SK-N-SH treated with all-trans-retinoic acid at 6 μM for 48 hours (cell line): ENCODE measurements at places on chromosomes 11 and 22.

DNA sequence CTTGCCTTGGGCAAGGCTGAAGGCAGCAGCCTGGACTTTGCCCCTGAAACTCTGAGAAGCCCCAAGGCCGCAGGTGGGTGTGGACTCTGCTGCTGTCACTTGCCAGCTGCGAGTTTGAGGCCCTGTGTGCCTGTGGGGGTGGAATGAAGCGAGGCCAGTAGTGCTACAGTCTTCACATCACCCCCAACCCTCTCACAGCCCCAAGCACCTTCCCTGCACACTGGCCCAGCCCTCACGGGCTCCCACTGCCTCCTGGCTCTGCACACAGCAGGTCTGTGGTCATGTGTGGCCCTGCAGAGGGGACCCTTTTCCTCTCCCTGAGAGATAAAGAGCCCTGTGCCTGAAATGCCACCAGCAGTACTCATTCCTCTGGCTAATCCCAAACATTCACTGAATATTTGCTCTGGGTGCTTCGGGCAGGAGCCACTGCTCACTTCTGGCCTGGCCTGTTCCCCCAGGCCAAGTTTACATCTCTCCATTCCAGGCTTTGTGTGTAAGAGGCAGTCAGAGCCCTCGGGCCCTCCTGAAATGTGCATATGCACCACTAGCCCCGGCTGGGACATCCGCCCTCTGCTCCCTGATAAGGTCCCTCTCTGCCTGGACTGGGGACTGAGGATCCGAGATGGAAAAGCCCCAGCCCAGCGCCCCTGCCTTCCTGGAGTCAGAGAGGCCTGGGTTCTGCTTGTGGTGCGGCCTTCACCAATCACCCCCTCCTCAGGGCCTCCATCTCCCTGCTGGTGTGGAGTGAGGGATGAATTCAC, 17.7 kb downstream of the MGAT3 start:
- no peak for ATAC-seq

GRCh38 chr11:1879342-1879940, 12.3 kb downstream of the PRR33 start:
- no peak for ATAC-seq

DNA sequence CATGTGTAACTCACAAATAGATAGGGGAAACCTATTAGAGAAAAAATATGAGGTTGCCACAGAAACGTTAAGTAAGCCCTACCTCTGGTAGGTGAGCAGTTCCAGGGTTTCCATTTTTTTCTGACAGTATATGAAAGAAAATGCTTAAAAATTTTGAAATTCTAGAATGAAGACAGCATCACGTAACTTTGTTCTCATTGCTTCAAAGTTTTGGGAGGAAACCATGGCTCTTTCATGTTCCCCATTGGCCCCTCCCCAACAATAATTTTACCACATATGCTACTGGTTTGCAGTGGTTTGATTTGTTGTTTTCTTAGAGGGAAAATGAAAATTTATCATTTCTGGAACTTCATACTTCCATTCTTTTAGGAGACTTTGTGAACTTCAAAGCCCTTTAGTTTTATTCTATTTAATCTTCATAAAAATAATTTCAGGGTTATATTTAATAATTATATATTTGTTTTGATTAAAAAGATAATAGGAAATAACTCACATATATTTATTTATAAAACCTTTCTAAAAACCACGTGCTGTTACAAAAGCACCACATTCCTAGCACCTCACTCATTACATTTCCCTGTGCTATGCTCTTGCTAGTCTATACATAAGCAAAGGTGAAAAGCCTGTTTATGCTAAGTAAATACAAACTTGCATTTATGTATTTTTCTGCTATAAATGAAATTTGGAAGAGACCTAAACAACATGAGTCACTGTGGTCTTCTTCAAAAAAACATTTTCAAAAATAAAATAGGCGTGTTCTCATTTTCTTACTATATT, 113.4 kb downstream of the CASP12 start:
- no peak for ATAC-seq

GRCh38 chr22:43305806-43306205, 37.4 kb downstream of the SCUBE1 start:
- no peak for ATAC-seq

- ATAC-seq, result no peak
Observed at GRCh38 chr11:29627541-29627940, 389.3 kb downstream of the KCNA4 start.

DNA sequence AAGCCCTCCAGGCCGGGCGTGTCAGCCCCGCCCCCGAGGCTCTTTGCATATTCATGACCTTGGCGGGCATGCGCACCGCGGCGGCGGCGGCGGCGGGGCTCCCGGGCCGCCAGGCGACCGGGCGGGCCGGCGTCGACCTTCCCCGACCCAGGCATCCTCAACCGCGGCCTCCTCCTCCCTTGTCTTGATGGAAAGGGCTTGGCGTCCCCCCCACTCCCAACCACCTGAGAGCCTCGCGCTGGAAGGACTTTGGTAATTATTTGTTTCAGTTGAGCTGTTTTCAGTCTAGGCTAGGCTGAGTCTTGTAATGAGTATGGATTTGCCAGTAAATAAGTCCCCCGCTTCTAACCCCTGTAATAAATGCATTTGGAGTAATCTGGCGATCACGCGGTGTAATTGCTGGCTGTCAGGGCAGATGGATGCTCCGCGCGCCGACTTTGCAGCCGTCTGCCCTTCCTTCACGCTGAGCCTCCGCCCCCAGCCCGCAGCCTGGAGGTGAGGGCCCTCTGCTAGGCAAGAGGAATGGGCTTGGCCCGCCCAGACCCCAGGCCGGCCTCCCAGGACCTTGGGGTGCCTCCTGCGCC, 25.2 kb downstream of the FLRT1 start:
- peak; percentile 53 for ATAC-seq

- ATAC-seq, result no peak
Observed at GRCh38 chr11:48043111-48043990, 63.0 kb downstream of the PTPRJ start.

GRCh38 chr11:118102721-118103261, 16.0 kb upstream of the SMIM35 start:
- no peak for ATAC-seq

GRCh38 chr11:69915501-69916250, 96.5 kb upstream of the FGF3 start:
- ATAC-seq, result peak; percentile 59

DNA sequence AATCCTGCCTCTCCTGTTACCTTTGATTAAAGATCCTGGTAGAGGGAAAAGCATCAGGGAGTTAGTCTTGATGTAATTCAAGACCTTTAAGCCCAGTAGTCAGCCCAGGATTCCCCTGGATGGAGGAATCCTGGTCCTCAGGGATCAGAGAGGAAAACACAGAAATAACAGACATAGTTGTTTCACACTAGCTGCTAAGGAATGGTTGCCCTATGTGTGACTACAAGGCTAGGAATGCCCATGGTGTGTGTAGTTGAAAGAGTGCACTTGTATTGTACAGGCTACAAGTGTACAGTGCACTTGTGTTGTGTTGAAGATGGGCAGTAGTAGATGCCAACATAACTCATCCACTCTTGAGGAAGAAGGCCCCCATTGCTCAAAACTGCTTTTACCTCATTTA, 226.8 kb downstream of the AASDHPPT start:
- peak; percentile 80 for ATAC-seq

DNA sequence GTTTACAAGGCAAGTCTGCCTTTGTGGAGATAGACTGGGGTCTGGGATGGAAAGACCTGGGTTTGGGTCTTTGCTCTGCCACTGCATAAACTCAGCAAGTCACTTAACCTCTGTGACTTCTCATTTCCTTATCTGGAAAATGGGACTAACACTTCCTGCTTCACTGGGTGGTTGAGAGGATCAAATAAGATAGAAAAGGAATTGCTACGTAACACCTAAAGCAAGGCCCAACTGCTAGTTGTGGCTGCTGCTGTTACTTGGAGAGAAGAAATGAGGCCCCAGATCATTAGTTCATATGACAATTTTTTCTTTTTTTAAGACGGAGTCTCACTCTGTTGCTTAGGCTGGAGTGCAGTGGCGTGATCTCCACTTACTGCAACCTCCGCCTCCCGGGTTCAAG, 5.9 kb downstream of the PTPRJ start:
- ATAC-seq, result no peak

DNA sequence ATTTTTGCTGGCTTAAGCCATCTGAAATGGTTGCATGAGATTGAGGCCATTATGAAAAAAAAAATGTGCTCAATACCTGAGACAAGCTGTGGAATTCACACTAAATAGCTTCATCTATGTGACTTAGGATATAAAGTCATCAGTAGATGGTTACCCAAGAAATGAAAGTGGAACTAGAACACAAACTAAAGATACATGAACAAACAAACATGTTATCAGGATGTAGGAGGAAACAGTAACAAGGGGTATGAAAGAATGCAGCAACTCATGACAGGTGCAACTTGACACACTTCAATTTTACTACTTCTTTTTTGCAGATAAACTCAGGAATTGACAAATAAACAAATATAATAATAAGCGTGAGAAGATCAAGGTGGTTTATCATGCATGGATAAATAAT, 155.0 kb downstream of the WT1 start:
- no peak for ATAC-seq

- ATAC-seq, result peak; percentile 93
Observed at GRCh38 chr22:27474711-27475547, 326.6 kb downstream of the MN1 start.

GRCh38 chr11:37946155-37946766, 1348.2 kb upstream of the RAG2 start:
- ATAC-seq, result peak; percentile 71; the same call in 2 of the 3 replicates

GRCh38 chr11:128095466-128095981, 491.8 kb downstream of the ETS1 start:
- ATAC-seq, result peak; percentile 96

DNA sequence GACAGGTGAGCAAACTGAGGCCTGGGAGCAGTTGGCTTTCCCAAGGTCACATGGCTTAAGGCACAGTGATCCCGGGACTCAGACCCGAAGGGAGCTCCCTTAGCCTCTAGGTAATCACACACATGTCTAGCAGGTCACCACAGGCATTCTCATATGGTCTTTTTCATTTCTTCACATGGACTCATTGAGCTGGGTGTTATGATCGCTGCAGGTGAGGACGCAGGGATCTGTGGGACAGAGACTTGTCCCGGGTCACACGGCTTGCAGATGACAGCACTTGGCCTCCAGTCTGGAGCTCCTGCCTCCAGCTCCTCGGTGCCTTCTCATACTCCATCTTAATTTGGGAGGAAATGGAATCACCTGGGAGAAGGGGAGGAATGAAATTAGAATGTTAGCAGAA, 23.6 kb upstream of the CACNG2 start:
- no peak for ATAC-seq

GRCh38 chr11:73171436-73172161, 29.5 kb upstream of the FCHSD2 start:
- no peak for ATAC-seq

GRCh38 chr11:36581536-36581935, 12.8 kb upstream of the IFTAP start:
- ATAC-seq, result no peak

DNA sequence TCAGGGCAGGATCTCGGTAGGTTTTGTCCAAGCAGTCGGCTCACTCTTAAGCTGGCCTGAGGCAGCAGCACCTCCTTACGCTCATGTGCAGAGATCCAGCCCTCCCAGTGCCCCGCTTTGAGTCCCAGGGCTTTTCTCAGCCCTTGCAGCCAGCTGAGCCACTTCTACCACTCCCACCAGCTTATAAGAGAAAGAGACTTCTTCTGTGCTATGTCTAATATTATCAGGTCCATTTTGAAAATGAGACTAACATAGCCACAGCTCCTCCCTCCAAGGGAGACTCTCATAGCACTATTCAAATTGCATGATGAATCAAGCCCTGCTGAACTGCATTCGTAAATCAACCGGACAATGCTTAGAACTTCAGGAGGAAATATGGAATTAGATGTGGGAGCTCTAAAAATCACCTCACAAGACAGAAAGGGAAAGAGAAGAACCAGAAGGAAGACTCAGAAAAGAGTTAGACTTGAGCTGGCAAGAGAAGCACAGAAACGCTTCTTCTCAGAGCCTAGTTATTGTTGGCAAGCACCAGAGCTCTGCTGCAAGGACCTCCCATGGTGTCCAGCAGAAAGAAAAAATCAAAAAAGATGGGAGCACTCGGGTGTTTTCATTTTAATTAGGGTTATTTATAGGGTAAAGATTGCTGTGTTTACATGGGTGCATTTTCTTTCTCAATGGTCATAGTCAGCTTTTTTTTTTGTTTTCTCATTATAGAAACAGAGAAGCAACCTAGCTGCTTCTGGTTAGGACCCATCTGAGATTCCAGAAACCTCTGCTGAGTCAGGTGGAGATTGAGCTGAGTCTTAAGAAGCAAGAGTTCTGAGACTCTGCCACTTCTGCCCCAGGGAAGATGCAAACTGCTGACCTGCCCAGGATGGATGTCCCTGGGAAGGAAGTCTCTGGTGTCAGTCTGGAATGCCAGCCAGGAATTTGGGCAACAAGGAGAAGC, 181.4 kb downstream of the ETS1 start:
- no peak for ATAC-seq

DNA sequence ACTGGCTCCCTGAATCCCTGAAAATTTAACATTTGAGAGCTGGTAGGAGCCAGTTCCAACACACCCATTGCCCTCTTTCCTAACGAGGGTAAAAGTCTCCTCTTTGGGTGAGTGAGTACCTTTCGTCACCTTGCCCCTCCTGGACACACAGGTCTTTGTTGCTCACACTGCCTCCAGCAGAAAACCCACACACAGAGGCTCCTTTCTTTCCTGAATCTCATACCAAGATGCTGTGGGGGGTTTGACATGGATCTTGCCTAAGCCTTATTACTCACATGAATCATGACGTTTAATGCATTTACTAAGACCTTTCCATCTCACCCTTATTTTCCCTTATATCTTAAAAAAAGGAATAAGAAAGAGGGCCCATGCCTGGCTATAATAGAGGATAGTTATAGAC, 53.0 kb downstream of the PARVA start:
- ATAC-seq, result no peak

GRCh38 chr11:94771390-94771789, 3.2 kb downstream of the AMOTL1 start:
- ATAC-seq, result no peak

GRCh38 chr22:39739338-39740027, 154.1 kb downstream of the ENTHD1 start:
- no peak for ATAC-seq

DNA sequence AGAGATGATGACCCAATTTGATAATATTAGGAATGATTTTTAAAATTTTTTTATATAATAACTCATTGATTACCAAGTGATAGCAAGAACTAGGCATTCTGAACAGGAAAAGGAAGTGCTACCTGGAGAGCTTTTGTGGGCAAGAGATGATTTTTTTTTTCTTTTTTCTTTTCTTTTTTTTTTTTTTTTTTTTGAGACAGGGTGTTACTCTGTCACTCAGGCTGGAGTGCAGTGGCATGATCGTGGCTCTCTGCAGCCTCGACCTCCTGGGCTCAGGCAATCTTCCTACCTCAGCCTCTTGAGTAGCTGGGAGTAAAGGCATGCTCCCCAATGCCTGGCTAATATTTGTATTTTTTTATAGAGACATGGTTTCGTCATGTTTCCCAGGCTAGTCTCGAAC, 40.4 kb downstream of the TNRC6B start:
- no peak for ATAC-seq

- ATAC-seq, result no peak
Observed at GRCh38 chr11:82981852-82982251, 80.3 kb downstream of the DDIAS start.

- ATAC-seq, result no peak
Observed at GRCh38 chr11:93622043-93622442, 39.4 kb upstream of the CEP295 start.
